Activated CD4-positive, alpha-beta T cell treated with anti-CD3 and anti-CD28 coated beads for 36 hours (primary cell): ENCODE measurements at places on chromosomes 7 and 10. TPM values are rescaled to one million over a fixed set of nuclear protein-coding genes. Genes with fewer than 3 reads are reported as not detected.

- no peak for DNase-seq
- H3K27me3 ChIP-seq: peaks cover 67% of the 10 kb centered on the region
- no peak overlapping the region for H3K27ac ChIP-seq
- H3K4me1 ChIP-seq: peaks cover 23% of the 10 kb centered on the region
Observed at GRCh38 chr10:99234791-99235657, 628 bp downstream of the HPSE2 start.

- H3K27ac ChIP-seq: no peak overlapping the region
- no peak overlapping the region for H3K4me3 ChIP-seq
- H3K4me1 ChIP-seq: peaks cover 28% of the 10 kb centered on the region
- DNase-seq: peak; percentile 55
- H3K36me3 ChIP-seq: no peaks in the 10 kb centered on the region
Observed at GRCh38 chr7:25894002-25894901, 257.7 kb upstream of the NFE2L3 start.

The ARID5B gene
- total RNA-seq: 73.8 TPM

GRCh38 chr10:82609845-82610244 is 734.9 kb downstream of the NRG3 start:
- no peak overlapping the region for H3K4me3 ChIP-seq
- no peaks in the 10 kb centered on the region for H3K4me1 ChIP-seq
- DNase-seq: no peak
- no peaks in the 10 kb centered on the region for H3K27me3 ChIP-seq

DNA sequence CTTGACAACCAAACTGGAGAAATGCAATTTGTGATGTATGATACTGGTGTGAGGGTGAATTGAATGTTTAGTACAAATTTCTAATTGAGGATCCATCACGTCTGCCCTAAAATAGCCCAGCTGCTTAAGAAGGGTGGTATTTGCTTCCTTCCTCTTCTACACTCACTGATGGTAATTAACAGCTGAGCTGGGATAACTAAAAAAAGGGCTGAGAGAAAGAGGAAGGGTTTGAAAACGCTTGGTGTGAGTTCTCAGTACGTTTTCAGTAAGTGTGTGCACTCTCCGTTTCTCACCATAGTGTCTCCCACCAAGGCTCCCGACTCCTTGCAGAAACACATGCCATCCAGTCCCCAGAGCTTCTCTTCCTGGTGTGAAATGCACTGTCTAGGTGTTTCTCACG is 54.3 kb downstream of the MAP3K8 start:
- DNase-seq: no peak
- peaks cover 2% of the 10 kb centered on the region for H3K27me3 ChIP-seq
- no peak overlapping the region for H3K27ac ChIP-seq
- H3K4me1 ChIP-seq: peaks cover 16% of the 10 kb centered on the region
- H3K4me3 ChIP-seq: no peak overlapping the region

GRCh38 chr7:115889669-115889984 is 140.9 kb downstream of the TFEC start:
- H3K36me3 ChIP-seq: no peaks in the 10 kb centered on the region
- H3K4me3 ChIP-seq: no peak overlapping the region
- H3K27me3 ChIP-seq: no peaks in the 10 kb centered on the region
- H3K4me1 ChIP-seq: no peaks in the 10 kb centered on the region
- DNase-seq: no peak

The SPDYE18 gene
- 0.33 TPM for total RNA-seq

DNA sequence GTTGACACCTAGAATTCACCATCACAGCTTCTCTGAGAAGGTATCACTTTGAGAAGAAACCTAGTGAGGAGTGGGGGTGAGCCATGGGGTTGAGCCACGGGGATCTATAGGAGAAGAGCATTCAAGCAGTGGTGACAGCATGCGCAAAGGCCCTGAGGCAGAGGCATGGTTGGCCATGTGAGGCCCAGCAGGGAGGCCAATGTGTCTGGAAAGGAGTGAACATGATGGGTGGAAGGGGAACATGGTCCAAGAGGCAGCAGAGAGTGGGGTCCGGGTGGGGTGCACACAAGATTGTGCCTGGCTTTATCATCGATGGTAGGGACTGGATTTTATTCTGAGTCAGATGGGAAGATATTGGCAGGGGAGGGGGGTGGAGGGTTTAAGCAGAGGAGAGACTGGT is 36.0 kb upstream of the LEP start:
- no peak overlapping the region for H3K4me3 ChIP-seq
- DNase-seq: no peak
- H3K27me3 ChIP-seq: peaks cover 31% of the 10 kb centered on the region
- no peak overlapping the region for H3K27ac ChIP-seq
- no peaks in the 10 kb centered on the region for H3K36me3 ChIP-seq

The SMARCD3 gene
- 4.8 TPM for total RNA-seq

DNA sequence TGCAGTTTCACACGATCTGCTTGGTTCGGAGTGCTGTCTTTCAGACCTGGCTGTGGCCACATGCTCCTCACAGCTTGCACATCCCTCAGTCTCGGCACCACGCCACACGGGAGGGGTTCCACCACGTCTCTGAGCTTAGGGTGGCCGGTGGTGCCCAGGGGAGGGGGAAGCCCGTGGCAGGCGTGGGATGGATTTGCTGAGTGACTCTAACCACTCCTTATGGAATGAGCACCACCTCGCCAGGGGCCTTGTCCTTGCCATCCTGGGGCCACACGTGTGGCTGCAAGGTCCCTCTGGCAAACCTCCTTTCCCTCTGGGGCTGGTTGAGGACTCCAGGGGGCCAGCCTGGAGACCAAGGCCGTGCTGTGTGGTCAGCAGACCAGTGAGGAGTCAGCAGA is 29.1 kb upstream of the FAM20C start:
- H3K36me3 ChIP-seq: no peaks in the 10 kb centered on the region
- H3K27me3 ChIP-seq: peaks cover 16% of the 10 kb centered on the region
- DNase-seq: no peak
- H3K27ac ChIP-seq: no peak overlapping the region
- H3K4me1 ChIP-seq: no peaks in the 10 kb centered on the region
- H3K4me3 ChIP-seq: no peak overlapping the region
